ENCODE measurements at places on chromosomes 3 and 15.
A peak's percentile ranks its signal among the peaks of the same experiment; 100 is the strongest.

DNA sequence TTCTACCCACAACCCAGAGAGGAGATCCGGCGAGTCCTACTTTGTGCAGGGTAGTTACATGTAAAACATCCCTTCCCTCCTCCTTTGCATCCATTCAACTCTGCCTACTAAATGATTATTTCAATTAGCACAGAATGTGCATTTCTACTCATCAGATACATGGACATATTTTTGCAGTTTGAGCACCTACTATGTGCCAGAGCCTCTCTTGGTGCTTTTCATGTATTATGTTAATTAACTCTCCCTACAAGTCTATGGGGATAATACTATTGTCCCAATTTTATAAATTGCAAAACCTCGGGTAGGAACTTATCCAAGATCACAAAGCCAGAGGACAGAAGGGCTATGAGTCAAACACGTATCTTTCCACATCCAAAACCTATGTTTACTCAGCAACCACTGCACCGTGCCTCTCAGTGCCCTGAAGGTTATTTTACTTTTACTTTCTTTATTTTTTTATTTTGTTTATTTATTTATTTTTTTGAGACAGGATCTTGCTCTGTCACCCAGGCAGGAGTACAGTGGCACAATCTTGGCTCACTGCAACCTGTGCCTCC lies 432.8 kb downstream of the MAGI1 start:
- DNase-seq, result no peak

DNA sequence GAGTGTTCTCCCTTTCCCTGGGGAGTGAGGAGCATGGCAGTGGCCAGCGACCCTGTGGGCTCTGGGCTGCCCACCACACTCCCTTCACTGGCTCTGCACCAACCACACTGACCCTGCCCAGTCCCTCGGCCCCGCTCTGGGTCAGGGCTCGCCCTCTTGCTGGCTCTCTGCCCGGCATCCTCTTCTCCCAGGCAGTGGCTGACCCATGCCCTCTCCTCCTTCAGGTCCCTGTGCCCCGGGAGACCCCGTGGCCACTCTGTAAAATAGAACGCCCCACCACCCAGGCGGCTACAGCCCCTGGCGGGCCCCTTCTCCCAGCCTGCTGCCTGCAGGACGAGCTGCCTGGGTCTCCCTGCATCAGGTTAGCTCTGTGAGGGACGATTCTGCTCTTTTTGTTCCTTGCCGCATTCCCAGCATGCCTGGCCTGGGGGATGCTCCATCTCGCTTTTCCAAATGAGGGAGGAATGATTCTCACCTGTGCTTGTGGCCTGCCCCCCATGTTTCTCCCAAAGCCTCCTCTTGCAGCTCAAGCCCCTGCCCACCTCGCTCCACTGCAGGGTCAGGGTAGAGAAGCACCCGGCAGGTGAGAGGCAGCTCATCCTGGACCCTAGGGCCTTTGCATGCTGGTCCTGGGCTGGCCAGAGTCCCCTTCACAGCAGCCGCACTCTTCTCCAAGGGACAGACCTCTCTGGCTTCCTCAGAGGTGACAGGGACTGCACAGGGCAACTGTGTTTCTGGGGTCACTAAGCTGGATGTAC lies 14.5 kb upstream of the CFAP100 start:
- DNase-seq, result no peak

- DNase-seq, result no peak
These were observed 292.0 kb downstream of the RPLP1 start for GRCh38 chr15:69744391-69745162.

GRCh38 chr3:130425484-130425883 lies 80.0 kb downstream of the COL6A5 start:
- no peak for DNase-seq

GRCh38 chr3:63228677-63229076 lies 49.4 kb upstream of the SYNPR start:
- peak; percentile 53 for DNase-seq

GRCh38 chr3:42191443-42191747 lies 74.6 kb downstream of the CCK start:
- DNase-seq, result no peak

GRCh38 chr15:42155546-42156242 lies 742 bp downstream of the PLA2G4F start:
- peak; percentile 33 for DNase-seq

- no peak for DNase-seq
These were observed 50.8 kb upstream of the PSMD6 start for GRCh38 chr3:64074060-64074459.

GRCh38 chr3:71958533-71958932 lies 173.6 kb upstream of the PROK2 start:
- DNase-seq, result no peak

GRCh38 chr3:182683858-182684257 lies 109.4 kb upstream of the ATP11B start:
- no peak for DNase-seq

DNA sequence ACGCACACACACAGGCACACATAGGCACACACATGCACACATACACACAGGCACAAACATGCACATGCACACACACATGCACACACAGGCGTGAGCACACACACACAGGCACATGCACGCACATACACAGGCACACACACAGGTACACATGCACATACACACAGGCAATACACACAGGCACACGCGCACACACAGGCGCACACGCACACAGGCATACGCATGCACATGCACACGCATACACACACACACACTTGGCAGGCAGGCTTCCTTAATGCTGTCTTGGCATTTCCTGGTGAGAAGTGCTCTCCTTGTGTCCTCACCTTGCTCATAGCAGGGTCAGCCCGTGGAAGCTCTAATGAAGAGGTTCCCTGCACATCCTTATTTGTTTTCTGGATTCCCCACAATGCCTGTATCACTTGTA lies 8.4 kb upstream of the SLCO2A1 start:
- no peak for DNase-seq

- no peak for DNase-seq
These were observed 19.9 kb downstream of the PXK start for GRCh38 chr3:58352626-58353025.

GRCh38 chr15:60787837-60788691 lies 309.1 kb upstream of the ICE2 start:
- DNase-seq, result no peak

DNA sequence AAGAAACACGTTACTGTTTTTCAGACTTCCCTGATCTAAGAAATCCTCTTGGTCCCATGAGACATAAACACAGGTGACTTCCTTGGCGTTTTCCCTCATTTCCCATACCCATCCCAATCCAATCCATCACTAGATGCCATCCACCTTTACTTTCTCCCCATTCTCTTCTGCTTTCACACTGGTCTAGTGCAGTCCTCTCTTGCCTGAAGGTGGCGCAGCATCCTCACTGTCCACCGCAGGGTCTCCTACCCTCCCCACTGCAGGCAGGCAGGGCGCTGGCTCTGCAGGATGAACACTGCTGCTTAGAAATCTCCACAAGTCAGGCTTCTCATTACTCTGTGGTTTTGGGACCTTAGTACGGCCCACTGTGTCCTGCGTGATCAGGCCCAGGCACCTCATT lies 58.2 kb downstream of the RAB7A start:
- DNase-seq, result peak; percentile 64

- no peak for DNase-seq
These were observed 21.3 kb downstream of the GORASP1 start for GRCh38 chr3:39086144-39086543.

DNA sequence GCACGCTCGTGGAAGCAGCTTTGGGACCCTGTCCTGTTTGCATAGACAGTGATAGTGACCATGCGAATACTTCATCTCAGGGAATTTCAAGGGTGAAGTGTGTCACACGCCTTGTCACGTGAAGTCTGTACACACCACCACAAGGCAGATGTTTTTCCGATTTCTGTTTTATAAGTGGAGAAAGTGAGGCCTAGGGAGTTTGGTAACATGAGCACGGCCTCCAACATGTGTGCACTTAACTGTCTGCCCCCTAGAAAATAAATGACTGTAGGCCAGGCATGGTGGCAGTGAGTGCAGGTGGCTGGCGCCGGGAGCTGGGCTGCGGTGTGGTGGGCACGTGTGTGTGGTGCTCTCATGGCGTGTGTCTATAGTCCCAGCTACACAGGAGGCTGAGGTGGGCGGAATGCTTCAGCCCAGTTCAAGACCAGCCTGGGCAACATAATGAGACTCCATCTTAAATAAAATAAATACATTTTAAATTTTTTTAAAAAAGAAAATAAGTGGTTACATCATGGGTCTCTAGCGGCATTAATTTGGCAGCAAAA lies 42.0 kb downstream of the WHAMM start:
- DNase-seq, result no peak

DNA sequence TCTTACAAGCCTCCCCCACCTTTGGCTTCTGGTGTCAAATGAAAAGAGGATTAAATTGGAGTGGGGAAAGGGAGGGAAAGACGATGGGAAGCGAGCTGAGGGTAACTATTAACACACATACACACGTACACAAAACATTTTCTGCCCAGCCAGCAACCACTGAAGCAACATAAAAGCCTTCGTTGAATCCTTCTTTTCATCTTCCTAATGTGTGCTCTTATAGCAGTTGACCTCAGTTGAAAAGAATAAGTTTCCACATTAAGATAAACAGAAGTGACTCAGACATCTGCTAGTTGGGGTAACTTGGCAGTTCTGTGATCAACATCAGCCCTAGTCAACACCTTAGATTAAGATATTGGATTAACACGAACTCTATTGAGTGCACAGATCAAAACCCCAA lies 558.5 kb downstream of the MECOM start:
- DNase-seq, result no peak

DNA sequence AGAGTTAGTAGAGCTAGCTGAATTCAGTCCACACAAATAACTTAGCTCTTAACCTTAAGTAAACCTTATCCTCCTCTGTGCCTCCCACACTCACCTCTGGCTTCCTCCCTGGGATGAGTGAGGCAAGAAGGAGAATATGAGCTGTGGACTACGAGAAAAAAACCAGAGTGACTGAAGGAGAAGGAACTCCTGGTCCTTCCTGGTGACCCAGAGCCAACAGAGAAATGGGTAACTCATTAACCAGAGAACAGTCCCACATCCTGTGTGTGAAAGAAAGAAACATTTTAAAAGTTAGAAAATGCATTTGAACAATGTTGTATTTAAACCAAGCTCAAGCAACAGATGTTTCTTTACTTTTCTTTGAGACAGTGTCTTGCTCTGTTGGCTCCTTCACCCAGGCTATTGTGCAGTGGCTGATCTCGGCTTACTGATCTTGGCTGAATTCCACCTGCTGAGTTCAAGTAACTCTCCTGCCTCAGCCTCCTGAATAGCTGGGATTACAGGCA lies 27.5 kb upstream of the FAM81A start:
- no peak for DNase-seq

- no peak for DNase-seq
These were observed 20.1 kb downstream of the MAPKAPK3 start for GRCh38 chr3:50637011-50637410.

DNA sequence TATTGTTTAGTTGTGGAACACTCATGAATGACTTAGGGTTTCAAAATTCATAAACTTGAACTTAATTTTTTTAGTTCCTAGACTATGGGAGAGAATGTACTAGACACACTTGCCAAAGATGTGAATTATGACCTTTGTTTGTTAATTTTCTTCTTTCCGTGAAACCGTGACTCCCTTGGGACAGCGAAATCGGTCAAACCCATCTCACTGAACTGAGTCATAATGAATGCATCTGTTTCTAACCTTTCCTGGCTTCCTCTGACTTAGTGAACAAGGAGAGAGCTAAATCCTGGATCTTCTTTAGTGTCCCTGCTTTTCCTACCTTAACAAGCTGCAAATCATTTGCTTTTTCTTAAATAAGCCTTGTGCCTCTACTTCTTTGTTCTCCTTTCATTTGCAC lies 85.5 kb downstream of the LARS2 start:
- DNase-seq, result peak; percentile 51

DNA sequence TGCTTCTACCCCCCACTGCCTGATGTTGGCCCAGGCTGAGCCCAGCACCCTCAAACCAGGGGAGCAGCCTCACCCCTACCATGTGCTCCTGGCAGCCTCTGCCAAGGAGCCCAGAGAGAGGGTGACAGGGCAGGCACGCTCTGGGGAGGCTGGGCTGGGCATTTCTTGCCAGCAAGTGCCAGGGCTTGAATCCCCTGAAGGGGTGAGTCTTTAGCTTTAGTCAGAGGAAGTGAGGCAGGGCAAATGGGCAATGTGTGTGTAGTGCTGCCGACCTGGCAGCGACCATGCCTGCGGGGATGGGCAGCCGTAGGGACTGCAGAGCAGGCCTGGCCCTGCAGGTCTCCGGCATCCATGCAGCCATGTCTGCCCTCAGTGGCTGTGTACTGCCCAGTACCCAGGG lies 18.1 kb downstream of the DUSP7 start:
- no peak for DNase-seq

GRCh38 chr3:8727605-8728512 lies 5.7 kb upstream of the CAV3 start:
- no peak for DNase-seq

- DNase-seq, result no peak
These were observed 544.1 kb upstream of the MDFIC2 start for GRCh38 chr3:70856414-70857162.

DNA sequence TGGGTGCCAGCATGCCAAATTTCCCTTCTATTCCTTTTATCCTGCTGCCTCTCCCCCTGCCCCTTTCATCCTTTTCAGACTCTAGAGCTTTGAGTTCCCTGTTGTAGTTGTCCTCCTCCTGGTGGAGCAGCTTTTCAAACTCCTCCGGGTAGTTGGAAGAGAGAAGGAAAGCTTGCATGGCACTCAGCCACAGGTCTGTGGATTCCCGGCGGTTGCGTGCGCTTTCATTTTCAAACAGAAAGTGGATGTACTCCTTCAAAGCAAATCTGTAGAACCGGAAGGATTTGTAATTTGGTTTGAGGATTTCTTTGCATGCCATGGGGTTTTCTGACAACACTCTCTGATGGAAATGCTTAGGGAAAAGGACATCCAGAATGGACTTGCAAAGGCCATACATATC lies 68.1 kb upstream of the DCLK3 start:
- no peak for DNase-seq

- no peak for DNase-seq
These were observed 60.5 kb upstream of the KLF13 start for GRCh38 chr15:31265871-31266711.

GRCh38 chr3:149291178-149291577 lies 42.3 kb downstream of the TM4SF18 start:
- DNase-seq, result peak; percentile 19

- DNase-seq, result no peak
These were observed 134.4 kb upstream of the FAM3D start for GRCh38 chr3:58800940-58801339.

- DNase-seq, result peak; percentile 92
These were observed at the start of gene SLC41A3 for GRCh38 chr3:126083913-126084767. TSS of gene SLC41A3 (minus strand) at chr3:126084124. CDS start at chr3:126068219, 15,905 bp downstream.

- DNase-seq, result no peak
These were observed 43.6 kb upstream of the ATP2B2 start for GRCh38 chr3:10548992-10549391.

DNA sequence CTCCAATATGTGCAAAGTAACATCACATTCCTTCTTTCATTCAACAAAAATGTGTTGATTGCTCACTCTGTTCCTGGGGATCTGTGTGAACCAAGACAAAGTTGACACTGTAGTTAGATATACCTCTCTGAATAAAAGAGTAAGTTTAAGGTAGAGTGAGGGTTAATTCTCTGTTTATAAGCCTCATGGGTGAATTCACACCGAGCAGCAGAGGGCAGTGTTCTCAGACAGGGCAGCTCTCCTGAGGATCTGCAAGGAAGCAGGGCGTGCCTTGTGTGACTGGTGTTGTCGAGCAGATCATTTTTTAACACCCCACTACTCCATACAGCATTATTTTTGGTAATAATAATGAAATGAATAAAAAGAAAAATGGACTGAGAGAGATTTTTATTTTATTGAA lies 34.4 kb downstream of the PAQR9 start:
- DNase-seq, result peak; percentile 55

All from BE2C (cell line).